CD8-positive, alpha-beta memory T cell (primary cell): ENCODE measurements at places on chromosomes 4 and X. TPM values are rescaled to one million over a fixed set of nuclear protein-coding genes. Genes with fewer than 3 reads are reported as not detected.

GRCh38 chr4:162163892-162164759, at the start of gene FSTL5:
Gene FSTL5 (minus strand): TSS chr4:162164000. CDS start chr4:162111396, 52,604 bp downstream.
- DNase-seq = no peak

GRCh38 chr4:144294211-144294610, 153.7 kb upstream of the GYPA start:
- no peak for DNase-seq

- DNase-seq = no peak
Measured at GRCh38 chrX:119189595-119189994, 46.5 kb upstream of the PGRMC1 start.

DNA sequence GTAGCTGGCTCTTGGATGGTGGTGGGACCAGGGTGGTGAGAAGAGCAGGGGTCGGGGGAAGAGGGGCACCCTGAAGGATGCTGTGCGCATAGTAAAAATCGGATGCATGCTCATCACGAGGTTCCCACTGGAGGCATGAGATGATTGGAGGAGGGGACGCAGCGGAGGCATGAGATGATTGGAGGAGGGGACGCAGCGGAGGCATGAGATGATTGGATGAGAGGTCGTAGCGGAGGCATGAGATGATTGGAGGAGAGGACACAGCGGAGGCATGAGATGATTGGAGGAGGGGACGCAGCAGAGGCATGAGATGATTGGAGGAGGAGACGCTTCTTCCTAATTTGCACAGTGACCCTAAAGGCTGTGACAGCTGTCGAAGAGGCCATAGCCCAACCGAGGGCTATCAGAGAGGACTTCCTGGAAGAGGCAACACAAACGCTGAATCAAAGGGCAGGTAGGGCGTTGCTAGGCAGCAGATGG, 106.7 kb downstream of the ADRA2C start:
- no peak for DNase-seq

DNA sequence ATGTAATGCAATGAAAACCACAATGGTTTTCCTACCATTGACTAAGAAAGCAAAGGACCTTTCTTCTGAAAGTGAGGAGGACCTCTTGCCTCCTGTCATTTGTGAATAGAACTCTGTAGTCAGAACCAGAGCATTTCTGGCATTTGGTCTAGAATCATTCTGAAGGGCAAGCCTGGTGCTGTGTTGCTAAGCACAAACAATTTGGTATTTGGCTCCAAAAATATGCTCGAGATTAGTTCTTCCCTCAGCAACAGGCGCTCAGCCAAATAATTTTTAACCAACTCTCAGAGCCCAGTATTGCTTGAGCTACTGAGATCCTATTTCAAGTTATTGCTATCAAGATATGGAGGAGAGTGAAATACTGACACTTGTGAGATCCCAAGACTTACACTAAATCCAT, 71.0 kb downstream of the SNCA start:
- DNase-seq = no peak

Gene CDX4
- total RNA-seq = not detected

Gene SOX3
- not detected for total RNA-seq

Gene ABLIM2
- 0.72 TPM for total RNA-seq

Gene SMIM20
- 28.5 TPM for total RNA-seq

DNA sequence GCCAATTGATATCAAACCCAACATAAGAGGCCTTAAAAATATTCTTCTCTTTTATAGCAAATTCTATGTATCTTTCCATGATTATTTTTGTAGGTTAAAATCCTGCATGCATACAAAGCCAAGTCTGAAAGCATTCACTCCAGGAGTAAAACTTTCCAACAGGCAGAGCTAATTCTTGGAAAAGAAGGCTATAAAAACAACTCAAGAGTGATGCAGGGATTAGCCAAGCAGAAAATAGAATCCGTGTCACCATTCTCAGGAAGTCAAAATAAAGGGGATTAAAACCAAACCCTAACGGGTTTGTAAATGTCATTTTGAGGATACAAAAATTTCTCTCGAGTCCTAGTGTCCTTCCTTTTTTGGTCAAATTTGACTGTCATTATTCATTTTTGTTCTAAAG, 412.4 kb downstream of the DMD start:
- DNase-seq = no peak

DNA sequence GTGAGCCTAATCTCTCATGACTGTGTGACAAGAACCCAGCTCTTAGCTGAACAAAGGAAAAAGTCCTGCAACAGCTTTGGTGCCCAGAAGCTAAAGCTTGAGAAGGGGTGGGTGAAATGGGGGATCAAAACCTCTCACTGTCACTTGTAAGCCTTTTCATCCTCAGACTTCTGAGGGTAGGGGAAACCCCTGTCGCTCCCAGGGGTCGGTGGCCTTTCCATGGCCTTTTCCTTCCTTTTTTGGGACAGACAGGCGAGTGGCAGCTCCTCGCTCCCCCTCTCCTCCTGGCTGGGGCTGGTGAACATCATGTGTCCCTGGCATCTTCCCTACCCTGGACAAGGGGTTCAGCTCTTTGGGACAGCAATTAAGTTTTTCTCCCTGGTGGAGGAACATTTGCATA, 78.2 kb downstream of the FAM47A start:
- no peak for DNase-seq

DNA sequence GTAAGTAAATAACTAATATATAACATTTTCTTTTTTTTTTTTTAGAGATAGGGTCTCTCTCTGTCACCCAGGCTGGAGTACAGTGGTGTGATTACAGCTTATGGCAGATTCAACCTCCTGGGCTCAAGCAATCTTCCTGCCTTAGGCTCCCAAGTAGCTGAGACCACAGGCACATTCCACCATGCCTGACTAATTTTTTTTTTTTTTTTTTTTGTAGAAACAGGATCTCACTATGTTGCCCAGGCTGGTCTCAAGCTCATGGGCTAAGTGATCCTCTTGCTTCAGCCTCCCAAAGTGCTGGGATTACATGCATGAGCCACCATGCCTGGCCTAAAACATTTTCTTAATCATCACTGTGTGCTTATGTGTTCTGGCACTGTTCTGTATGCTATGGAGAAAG, 32.8 kb downstream of the MGARP start:
- no peak for DNase-seq

Gene CABS1
- total RNA-seq = not detected

GRCh38 chr4:22129454-22130029, 181.0 kb upstream of the KCNIP4 start:
- DNase-seq = no peak

Gene ADH1C
- not detected for total RNA-seq

DNA sequence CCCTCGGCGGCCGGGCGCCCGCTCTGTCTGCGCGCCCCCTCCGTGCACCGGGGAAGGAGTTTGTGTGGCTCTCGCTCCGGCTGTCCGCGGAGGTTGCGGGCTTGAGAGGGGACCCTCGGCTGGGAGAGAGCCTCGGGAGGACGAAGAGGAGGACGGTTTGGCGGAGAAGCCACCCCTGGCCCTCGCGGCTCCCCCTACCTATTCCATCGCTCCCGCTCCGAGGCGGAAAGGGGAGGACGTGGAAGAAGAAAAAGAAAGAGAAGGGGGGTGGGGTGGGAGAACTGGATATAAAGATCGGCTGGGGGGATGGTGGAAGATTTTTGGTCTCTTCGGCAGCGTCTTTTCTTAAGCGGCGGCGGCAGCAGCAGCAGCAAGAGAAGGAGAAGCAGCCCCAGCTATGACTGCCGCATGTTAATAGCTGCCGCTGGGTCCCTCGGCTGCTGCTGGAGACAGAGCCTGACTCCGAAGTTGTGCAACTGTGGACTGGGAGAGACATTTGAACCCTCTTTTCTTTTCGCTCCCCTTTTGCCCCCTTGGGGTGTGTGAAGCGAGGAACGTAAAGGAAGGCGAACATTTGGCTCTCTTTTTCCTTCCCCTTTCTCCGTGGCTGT, 895 bp downstream of the ADGRL3 start:
- DNase-seq = no peak

- DNase-seq = no peak
Measured at GRCh38 chr4:57193209-57193810, 83.1 kb upstream of the IGFBP7 start.

DNA sequence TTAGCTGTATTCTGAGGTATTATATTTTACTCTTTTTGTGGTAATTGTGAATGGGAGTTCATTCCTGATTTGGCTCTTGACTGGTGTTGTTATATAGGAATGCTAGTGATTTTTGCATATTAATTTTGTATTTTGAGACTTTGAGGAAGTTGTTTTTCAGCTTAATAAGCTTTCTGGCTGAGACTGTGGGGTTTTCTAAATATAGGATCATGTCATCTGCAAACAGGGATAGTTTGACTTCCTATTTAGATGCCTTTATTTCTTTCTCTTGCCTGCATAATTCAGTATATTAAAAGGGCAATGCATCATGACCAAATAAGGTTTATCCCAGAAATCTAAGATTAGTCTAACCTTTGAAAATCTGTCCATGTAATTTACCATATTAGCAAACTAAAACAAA, 44.7 kb upstream of the EPGN start:
- DNase-seq = no peak

Gene HSFX3
- not detected for total RNA-seq

DNA sequence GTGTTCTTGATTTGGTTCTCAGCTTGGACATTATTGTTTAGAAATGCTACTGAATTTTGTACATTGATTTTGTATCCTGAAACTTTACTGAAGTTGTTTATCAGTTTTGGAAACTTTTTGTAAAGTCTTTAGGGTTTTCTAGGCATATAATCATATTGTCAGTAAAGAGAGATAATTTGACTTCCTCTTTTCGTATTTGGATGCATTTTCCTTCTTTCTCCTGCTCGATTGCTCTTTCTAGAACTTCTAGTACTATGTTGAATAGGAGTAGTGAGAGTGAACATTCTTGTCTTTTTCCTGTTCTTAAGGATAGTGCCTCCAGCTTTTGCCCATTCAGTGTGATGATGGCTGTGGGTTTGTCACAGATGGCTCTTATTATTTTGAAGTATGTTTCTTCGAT, 24.1 kb downstream of the TMPRSS11A start:
- DNase-seq = no peak

GRCh38 chr4:37889849-37890800, 759 bp upstream of the TBC1D1 start:
- DNase-seq = peak; percentile 29

DNA sequence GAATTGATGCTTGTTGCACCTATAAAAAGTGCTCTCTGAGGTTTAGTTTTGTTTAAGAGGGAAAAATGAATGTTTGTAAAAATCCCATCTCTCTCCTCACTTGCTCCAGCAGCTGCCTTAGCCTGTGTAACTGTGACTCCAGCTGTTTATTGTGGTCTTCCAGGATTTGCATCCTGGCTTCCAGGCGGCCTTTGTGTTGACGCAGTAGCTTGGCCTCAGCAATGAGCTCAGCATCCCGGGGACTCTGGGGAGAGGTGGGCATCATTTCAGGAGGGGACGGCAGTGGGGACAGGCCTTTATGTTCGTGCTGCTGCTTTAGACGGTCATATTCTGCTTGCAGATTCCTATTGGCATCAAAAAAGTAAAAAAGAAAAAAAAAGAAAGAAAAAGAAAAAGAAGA, 75.3 kb upstream of the FTHL17 start:
- DNase-seq = no peak

Gene XAGE2
- not detected for total RNA-seq

DNA sequence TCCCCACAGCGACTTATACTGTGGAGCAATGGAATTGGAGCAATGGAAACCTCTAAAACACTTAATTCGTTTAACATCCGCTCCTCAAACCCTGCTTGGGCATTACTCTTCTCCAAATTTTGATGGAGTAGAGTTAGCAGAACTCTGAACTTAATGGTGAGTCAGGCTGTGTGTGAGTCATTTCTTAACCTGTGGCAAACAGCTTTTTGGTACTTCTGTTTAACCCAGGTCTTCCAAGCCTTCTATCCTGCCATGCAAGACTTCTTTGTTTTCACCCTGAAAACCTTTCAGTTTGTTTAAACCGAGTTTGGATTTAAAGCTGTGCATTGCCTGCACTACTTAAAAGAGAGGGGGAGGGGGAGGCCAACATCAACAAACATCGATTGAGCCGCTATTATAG, 3.6 kb upstream of the AMOT start:
- DNase-seq = no peak

- no peak for DNase-seq
Measured at GRCh38 chr4:73751166-73751565, 10.8 kb downstream of the CXCL8 start.

DNA sequence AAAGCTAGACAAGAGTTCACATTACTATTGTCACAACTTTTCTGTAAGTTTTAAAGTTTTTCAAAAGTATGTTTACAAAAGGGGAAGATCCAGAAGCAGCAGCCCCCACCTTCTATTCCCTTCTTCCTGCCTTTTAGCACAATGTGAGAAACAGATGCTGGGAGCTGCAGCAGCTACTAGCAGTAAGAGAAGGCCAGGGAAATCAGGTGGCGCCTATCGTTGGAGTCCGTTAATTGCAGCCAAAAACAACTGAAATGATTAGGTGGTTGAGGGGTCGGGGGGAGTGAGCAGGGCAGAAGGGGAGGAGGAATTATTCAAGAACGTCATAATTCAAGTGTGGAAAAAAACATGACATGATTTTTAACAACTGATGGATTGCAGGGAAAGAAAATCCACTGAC, 27.4 kb downstream of the FRYL start:
- DNase-seq = no peak

GRCh38 chr4:153781717-153782416, 7.0 kb downstream of the SFRP2 start:
- no peak for DNase-seq

Gene CHRDL1
- total RNA-seq = not detected

- DNase-seq = no peak
Measured at GRCh38 chr4:176981551-176981950, 188.8 kb upstream of the VEGFC start.

DNA sequence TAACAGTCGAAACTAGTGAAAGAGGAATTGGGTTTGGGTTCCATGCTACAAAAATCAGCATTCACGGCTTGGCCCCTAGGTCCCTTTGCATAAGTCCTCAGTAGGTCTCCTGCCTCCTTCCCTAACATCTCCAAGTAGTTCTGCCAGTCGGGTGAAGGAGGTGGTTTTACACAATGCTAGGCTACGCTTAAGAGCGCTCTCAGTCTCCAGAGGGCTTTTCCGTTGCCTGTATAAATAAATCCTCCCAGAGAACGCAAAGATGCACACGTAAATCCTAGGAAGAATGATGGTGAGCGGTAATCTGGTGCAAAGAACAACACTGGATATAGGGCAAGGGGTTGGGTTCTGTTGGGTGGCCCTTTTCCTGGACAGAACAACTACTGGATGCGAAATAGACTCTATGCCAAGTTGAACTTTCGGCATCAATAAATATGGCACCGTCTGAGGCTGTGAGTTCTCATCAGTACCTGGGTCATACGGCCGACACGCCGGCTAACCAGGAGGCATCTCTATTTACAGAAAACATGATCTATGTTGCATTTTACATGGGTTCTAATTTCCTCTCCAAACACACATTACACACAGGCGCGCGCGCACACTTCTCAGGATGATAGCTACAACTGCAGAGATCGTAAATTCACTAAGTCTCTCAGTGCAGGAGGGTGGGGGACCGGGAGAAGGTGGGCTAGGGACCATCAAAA, 1.3 kb downstream of the CAMK2D start:
- DNase-seq = peak; percentile 4
